ENCODE measurements at places on chromosomes 13 and 19.
A peak's percentile ranks its signal among the peaks of the same experiment; 100 is the strongest.

DNA sequence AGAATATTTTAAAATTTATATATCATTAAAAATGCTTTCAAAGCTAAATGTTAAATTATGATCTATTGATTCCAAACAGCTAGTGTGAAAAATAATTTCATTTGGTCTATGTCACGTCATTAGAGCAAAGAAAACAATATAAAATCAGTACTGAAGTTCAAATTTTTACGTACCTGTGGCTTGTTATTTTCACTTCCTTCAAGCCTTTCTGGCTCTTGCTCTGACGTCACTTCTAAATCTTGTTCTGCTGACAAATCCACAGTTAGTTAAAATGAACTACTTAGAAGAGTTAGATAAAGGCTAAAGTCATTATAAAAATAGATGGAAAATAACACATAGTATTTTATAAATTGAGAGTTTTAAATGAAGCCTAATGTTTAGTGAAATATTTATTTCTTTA, 147.7 kb upstream of the TUBA3C start:
- DNase-seq: no peak

GRCh38 chr13:45464141-45464686, 525 bp upstream of the COG3 start:
- no peak for DNase-seq

DNA sequence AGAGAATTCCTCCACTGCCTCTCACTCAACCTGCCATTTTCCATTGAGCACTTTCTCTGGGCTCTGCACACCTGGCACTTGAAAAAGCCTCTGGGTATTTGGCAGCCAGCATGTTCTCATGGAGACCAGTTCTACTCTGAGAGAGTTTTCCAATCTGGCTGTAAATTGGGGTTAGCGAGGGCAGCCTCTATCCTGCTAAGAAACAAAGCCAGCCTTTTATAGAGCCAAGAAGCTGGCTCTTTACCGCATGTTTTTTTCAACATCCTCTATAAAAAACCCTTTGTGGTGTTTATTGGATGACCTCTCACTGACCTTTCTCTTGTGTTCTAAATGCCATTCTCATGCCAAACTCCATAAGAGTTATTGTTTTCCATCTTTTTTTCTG, 52.6 kb upstream of the RCBTB2 start:
- DNase-seq: no peak

DNA sequence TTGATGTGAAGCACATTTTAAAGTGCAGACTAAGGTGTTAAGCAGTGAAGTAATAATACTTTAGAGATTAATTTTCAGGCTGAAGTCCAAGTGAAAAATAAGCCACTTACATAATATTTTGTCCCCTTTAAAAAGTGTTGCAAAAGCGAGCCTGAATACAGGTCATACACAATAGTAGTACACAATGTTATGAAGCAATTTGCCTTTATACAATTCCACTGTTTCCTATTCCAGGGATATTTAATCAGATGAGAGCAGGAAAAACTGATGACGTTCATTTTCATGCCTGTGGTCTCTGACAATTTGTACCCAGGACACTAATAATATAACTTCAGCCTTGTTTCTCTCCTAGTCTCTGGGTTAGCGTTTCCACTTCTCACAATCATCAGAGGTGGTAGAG, 916.7 kb downstream of the PCDH9 start:
- peak; percentile 52 for DNase-seq

GRCh38 chr13:31885994-31886393, 145.6 kb upstream of the FRY start:
- DNase-seq: peak; percentile 56

GRCh38 chr19:53908106-53908934, 758 bp upstream of the CACNG7 start:
- DNase-seq: peak; percentile 29

- no peak for DNase-seq
Measured at GRCh38 chr13:31980830-31981229, 50.7 kb upstream of the FRY start.

Measured in fibroblast of skin of back (primary cell).